ENCODE measurements at places on chromosomes 6 and 20. TPM values are rescaled to one million over a fixed set of nuclear protein-coding genes. Genes with fewer than 3 reads are reported as not detected.

DNA sequence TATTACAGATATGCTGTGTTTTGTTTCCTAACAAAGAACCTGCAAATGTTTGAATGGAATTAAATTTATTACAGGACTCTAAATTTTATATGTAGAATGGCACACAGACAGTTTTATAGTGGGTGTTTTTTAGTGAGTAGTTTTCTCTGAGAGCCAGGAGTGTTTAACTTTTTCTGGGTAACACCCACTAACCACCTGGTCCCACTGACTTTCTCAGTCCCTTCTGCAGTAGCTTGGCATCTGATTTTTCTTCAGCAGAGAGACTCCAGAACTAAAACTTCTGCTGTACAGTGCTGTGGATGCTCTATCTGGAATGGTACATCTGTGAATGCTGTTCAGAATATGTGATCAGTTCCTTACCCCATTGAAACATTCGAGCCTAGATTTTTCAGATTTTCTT lies 6.3 kb downstream of the YWHAB start:
- no peak for DNase-seq

DNA sequence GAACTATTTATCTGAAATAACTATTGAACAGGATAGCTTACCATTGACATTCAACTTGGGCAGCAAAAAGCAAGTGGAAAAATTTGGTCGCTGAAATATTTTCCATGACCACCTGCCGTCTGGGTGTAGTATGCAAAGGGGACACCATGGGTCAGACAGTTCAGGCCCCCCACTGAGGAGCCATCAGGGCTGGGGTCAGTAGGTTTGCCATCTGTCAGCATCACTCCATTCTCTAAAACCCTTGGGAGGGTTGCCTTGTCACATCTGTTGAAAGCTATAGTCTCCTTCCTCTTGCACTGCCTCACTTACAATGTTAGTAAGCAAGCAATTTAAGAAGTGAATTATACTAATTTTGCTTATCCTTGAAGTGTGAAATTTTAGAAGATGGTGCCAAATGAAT lies 44.9 kb downstream of the NRN1 start:
- DNase-seq = no peak

GRCh38 chr20:32600681-32601237 lies 15.6 kb upstream of the NOL4L start:
- DNase-seq = no peak

DNA sequence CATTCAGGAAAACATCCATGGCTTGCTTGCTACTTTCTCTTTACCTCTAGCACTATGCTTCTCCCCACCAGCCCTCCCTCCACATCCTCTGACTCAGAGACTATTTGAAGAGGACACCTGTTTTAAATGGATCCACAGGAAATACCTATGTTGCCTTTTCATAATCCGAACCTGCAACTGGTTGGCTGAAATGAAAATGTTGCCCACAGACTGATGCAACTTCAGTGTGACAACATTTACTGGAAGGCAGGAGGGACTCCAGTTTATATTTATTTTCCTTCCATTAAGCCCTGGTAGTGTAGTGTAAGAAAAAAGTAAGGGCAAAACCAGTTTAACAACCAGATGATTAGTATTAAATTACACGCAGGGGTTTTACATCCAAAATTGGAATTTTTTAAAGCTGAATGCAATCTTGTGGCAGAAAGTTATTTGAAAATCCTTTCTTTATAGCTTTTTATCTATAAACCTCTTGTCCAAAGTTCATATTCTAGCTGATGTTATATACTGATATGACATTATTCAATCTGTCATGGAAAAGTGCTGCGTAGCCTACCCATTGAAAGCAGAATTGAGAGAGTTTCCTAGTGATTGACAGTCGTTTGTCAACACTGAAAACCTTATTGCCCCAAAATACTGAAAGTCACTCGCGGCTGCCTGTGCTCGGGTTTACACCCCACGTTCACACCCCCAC lies 881 bp upstream of the AIG1 start:
- DNase-seq = no peak

DNA sequence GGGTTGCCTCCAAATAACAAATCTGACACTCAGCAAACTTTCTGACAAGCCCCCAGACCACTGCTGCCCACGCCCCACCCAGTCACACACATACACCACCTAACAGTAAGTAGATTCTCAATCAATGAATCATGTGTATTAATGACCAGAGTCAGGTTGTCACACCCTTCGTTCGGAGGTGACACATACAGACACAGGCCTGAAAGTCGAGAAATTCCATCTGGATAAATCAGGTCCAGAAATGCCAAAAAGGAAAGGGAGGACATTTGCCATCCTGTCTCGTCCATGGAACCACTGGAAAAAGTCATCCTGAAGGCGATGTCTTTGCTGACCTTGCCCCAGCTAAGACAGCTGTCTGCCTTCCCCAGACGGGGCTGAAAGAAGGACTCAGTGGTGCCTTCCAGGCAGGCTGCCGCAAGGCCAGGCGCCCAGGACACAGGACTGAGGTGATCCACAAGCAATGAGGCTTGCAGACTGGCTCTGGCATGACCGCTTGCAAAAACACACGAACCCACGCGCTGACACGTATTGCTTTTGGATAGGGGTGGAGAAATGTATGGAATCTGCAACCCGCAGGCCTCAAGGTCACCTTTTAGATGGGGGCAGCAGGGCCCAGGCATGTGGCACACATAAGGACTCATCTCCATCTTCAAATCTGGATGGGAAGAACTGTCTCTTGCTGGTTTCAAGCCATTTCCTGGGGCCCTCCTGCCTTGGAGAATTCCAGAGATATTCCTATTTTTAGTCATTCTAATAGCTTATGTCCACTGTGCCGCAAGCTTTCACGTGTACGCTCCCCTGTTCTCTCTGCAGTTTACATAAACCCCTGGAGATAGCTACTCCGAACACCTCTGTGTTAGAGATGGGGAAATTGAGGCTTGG lies 9.0 kb downstream of the NFATC2 start:
- no peak for DNase-seq

DNA sequence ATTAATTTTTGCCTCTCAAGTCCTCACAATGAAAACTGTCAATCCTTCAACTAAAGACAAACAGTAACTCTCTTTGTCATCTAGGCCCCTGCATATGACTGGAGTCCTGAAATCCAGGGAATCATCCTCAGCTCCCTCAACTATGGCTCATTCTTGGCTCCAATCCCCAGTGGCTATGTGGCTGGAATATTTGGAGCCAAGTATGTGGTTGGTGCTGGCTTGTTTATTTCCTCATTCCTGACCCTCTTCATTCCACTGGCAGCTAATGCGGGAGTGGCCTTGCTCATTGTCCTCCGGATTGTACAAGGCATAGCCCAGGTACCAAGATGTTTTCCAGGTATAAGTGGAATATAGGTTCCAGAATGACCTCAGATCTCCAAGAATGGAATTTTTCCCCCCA lies 15.4 kb downstream of the SLC17A4 start:
- DNase-seq = no peak

DNA sequence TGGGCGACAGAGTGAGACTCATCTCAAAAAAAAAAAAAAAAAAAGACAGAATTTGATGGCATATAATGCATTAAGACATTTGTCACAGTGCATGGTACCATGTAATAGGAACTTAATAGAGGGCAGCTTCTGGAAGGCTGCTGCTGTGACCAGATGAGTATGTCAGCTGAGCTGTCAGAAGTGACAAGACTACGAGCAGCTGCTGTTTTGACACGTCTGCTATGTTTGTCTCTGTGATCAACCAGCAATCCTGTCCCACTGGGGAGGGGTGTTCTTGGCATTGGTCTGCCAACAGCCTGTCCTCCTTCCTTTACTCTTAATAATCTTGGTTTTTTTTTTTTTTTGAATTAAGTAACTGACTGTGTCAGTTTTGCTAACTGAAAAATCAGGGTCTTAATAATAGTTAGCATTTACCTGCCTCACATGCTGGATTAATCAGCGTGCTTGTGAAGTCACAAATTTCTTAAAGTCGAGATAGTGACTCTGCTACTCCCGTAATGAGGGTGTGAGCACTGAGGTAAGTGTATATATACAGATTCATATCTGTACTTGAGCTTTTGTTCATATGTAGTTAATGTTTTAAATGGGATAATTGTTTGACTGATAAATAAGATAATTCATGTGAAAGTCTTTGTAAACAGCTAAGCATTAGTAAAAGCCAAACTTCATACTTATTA lies 152.4 kb downstream of the BMP2 start:
- DNase-seq = no peak

DNA sequence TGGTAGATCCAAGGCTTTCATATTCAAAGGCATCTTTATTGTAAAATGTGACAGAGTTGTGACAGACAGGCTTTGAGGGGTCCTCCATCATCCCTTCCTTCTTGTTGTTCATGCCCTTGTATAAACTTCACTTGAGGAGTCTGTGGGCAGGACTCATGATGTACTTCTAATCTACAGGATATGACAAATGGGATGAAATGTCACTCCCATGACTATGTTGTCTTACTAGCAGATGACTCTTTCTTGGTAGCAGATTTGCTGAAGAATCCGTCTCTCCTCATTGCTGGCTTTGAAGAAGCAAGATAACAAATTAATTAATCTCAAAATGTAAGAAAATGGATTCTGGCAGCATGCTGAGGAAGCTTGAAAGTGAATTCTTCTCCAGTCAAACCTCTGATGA lies 566.1 kb downstream of the TFAP2B start:
- DNase-seq = no peak

GRCh38 chr6:168493976-168494375 lies 53.0 kb downstream of the SMOC2 start:
- no peak for DNase-seq

- no peak for DNase-seq
These were observed 78.9 kb downstream of the TOX2 start for GRCh38 chr20:43993560-43993959.

DNA sequence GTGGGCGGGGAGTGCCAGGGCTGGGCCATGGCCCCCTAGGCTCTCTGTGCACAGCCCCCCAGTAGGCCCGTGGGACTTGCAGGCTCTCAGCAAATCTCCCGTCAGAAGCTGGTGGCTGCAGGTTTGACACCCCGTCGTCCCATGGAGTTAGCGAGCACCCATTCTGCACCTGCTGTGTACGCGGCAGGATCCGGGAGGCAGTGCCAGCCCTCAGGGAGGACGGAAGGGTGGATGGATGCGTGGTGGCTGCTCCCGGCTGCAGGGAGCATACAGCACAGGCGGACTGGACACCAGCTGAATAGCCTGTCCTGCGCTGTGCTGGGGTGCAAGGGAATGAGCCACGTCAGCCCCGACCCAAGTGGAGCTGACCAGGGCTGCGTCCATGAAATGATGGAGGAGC lies 32.4 kb upstream of the CHRNA4 start:
- no peak for DNase-seq

Gene WFDC10B
- total RNA-seq = not detected

Gene TOMM6
- total RNA-seq = 265 TPM

Gene KIFC1
- 69.2 TPM for total RNA-seq

All from GM12878 (cell line).